ENCODE measurements at places on chromosomes 7 and 10. TPM values are rescaled to one million over a fixed set of nuclear protein-coding genes. Genes with fewer than 3 reads are reported as not detected.

Gene NODAL
- not detected for total RNA-seq

GRCh38 chr7:87543623-87544022 lies 57.1 kb downstream of the ABCB1 start:
- DNase-seq, result no peak

GRCh38 chr10:21194510-21194993 lies 297.4 kb upstream of the NEBL start:
- peak; percentile 15 for DNase-seq

DNA sequence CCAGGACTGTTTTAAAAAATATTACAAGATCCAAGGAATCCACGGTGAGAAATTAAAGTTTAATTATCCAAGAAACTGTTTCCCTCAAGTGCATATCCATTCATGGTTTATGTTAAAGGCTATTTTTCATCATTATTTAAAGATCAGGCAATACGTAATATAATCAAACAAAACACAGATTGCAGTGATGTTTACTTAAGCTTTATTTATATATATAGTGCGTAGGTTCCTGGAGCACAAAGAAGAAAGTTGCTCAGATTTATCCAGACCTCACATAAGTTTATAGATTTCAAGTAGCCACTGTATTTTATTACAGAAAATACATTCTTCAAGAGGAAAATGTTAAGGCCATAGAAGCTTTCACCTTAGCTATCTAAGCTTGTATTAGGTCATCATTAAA lies 210.0 kb upstream of the KLF14 start:
- DNase-seq, result no peak

Gene FEZF1
- not detected for total RNA-seq
